ENCODE measurements at places on chromosomes 7 and 10.

DNA sequence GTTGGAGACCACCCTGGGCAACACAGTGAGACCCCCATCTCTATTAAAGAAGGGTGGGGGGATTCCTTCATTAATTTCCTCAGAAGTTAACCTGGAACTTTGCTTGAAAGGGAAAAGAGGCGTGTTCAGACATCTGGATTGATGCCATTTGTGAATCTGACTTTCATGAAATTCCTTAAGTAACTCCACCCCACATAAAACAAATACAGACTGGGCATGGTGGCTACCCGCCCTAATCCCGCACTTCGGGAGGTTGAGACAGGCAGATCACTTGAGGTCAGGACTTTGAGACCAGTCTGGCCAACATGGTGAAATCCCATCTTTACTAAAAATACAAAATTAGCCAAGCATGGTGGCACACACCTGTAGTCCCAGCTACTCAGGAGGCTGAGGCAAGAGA lies 75.0 kb downstream of the EEPD1 start:
- no peak for DNase-seq

DNA sequence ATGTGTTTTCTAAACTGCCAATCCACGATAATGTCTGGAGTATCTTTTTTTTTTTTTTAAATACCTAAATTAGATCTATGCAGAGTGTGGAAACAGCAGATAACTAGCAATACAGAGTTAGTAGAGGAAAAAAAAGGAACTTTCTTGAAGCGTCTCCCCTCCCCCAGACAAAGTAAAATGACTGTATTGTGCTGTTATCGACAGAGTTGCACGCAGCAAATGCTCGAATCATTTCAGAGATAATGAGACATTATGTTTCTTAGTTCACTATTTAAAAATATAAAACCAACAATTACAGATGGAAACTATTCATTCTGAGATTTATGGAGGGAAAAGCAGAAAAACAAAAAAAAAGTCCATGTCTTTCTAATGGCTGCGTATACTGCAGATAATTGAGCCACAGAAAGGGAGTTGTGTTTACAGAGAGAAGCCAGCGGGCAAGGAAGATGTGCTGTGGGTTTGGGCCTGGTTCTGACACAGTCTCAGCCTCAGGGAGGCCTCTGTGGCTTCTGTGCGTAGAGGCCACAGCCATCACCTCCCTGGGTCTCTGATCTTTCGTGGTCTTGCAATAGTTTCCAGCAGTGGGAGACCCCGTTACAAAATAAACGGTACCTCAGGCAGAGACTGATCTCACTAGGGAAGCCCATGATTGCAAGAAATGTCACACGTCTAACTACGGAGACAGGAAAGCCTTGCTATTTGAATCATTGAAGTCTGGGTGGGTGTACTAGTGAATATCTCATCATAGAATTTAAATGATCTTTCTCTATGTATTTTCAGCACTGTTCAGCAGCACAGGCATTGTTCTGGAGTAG lies 19.1 kb upstream of the KLF6 start:
- no peak for DNase-seq

- no peak for DNase-seq
Observed at GRCh38 chr7:51019191-51019844, 236.6 kb upstream of the GRB10 start.

GRCh38 chr7:79868010-79868409 lies 266.6 kb upstream of the GNAI1 start:
- no peak for DNase-seq

GRCh38 chr10:8079126-8079525 lies 24.6 kb downstream of the GATA3 start:
- no peak for DNase-seq

Measured in cortex of kidney (tissue), 1 donor.